ENCODE measurements at places on chromosomes 13 and 19.

DNA sequence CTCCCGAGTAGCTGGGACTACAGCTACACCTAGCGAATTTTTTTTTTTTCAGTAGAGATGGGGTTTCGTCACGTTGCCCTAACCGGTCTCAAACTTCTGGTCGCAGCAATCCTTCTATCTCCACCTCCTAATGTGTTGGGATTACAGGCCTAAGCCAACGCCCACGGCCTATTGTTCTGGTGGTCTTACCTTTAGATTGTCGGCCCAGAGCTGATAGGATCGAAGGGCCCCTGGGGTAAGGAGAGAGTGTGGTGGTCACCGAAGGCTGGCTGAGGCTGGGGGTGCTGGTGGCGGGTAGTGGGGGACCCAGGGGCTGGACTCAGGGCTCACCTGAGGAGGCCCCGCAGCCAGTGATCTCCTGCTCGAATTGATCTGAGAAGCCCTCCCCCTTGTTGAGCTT, 7.0 kb downstream of the CRB3 start:
- no peak for DNase-seq

DNA sequence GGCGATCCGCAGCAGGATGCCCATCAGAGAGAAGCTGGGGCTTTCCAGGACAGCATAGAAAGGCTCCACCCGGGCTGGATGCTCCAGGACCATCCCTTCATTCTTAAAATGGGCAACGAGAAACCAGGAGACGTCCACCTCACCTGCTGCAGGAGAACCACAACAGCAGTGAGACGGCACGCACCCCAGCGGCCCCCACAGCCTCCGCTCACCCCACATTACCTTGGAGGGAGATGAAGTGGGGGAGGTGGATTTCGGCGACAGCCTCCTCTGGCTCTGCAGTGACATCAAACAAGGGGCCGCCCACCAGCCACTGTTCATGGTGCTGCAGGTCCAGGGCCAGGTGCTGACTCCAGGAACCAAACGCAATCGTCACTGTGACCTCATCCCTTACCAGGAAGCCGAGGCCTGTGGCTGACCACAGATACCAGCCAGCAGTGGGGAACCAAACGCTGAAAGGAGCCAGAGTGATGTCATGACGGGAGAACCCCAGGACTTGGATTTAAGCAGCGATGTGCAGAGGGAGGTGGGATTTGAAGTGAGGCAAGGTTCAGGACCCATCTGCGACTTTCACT, 25.1 kb downstream of the CARD8 start:
- DNase-seq = no peak

DNA sequence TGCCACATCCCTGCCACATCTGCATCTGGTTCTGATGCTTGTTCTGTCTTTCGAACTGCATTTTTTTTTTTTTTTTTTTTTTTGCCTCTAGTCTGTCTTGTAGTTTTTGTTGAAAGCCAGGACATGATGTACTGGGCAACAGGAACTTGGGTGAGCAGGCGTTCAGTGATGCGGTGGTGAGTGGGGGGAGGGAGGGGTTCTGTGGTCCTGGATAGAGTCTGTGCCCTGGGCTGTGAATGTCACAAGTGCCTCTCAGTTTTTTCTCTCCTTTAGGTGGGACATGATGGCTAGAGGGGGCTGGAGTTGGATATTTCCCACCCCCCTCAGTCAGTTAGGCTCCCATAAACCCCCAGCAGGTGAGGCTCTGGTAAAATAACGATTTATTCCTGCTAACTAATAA, 3.5 kb downstream of the CEACAM4 start:
- no peak for DNase-seq

DNA sequence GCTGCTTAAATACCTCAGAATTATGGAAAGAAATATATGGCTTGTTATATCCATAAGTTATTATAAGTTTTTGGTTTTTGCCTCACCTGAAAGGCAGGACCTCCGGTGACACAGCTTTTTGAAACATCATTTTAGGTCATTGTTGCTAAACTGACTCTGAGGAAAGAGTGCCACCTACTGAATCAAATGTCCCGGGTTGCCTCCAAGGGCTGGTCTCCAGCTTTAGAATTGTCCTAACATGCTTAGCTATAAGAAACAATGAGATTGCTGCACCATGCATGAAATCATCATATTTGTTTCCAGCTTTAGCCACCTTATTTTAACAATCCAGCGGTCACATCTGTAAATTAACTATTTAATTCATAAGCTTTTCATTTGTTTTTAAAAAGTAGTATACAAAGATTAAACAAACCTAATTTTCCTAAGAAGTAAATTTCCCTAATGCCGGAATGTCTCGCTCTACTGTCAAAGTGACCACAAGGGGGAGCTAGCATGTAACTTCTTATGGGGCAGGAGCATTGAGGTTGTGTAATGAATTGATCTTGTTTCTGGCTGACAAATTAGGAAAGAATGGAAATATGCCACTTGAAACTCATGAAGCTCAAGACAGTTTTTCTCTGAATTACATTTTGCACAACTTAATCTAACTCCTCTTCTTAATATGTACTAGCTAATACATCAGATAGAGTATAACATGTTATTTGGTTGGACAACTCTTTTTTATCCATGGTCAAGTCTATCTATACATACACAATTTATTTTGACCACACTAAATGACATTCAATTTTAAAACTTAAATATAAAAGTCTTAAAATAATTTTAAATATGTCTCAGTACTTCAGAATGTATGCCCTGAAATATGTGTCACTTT, 6.7 kb upstream of the PCDH17 start:
- no peak for DNase-seq

DNA sequence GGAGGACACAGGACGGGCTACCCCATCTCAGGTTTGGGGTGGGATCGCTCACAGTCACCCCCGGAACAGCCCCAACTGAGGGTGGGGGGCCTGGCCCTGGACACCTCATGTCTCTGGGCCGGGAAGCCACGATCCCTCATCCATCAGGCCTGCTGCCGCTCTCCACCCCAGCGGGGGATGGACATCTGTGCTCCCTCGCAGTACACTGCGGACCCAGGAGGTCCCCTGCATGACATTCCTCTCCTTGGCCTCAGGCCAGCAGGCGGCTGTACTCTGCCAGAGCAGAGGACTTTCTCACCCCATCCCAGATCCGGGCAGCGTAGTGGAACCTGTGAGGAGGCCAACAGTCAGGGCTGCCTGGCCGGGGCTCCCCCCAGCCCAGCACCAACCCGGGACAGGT, 15.5 kb downstream of the IRGC start:
- DNase-seq = no peak

GRCh38 chr13:97600458-97601075, 166.6 kb downstream of the RAP2A start:
- peak; percentile 39 for DNase-seq

- no peak for DNase-seq
These were observed at the start of gene DENND1C for GRCh38 chr19:6481541-6482342. Gene DENND1C (minus strand): TSS chr19:6481787. CDS start chr19:6481695, 92 bp downstream.

DNA sequence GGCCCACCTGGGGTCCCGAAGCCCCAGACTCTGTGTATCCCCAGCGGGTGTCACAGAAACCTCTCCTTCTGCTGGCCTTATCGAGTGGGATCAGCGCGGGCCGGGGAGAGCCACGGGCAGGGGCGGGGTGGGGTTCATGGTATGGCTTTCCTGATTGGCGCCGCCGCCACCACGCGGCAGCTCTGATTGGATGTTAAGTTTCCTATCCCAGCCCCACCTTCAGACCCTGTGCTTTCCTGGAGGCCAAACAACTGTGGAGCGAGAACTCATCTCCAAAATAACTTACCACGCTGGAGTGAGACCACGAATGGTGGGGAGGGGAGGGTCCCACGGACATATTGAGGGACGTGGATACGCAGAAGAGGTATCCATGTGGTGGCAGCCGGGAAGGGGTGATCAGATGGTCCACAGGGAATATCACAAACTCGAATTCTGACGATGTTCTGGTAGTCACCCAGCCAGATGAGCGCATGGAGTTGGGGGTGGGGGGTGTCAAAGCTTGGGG, 1.0 kb upstream of the ICAM5 start:
- no peak for DNase-seq

GRCh38 chr19:12797141-12797587, 4.4 kb downstream of the PRDX2 start:
- DNase-seq = no peak

All from brain pericyte (primary cell).